ENCODE measurements at places on chromosomes 12 and 14.

GRCh38 chr12:100668945-100669536 lies 95.6 kb downstream of the GAS2L3 start:
- DNase-seq, result peak; percentile 20

DNA sequence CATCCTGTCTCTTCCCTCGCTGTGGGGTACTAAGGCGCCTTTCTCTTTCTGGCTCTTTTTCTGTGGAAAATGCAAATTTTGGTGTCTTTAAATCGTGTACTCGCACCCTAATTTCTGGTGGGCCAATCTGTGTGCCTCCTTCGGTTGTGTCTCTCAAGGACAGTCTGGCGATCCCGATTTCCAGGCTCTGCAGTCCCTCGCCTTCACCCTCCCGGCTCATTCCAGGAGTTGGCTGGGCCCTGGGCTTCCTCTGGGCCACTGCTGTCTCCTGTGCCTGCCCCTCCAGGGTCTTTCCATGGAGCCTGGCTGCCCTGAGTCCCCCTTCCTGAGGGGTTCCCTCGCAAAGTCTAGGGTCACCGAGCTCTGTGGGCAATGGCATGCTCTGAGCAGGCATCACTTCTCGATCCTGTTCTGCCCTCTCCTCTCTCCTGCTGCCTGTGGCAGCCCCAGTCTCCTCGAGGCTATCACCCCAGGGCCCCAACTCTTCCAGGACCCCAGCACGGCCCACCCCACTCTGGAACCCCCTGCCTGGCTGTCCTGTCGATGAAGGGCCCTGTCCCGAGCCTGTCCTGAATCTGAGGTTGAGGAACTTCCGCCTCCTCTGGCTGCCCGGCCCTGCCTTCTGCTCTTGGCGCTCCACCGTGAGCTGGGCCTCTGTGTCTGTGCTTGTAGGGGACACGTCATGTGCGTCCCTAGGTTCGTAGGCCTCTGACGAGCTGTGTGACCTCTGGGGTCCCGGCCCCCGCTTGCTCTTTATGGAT lies 24.1 kb downstream of the AHNAK2 start:
- DNase-seq, result no peak

DNA sequence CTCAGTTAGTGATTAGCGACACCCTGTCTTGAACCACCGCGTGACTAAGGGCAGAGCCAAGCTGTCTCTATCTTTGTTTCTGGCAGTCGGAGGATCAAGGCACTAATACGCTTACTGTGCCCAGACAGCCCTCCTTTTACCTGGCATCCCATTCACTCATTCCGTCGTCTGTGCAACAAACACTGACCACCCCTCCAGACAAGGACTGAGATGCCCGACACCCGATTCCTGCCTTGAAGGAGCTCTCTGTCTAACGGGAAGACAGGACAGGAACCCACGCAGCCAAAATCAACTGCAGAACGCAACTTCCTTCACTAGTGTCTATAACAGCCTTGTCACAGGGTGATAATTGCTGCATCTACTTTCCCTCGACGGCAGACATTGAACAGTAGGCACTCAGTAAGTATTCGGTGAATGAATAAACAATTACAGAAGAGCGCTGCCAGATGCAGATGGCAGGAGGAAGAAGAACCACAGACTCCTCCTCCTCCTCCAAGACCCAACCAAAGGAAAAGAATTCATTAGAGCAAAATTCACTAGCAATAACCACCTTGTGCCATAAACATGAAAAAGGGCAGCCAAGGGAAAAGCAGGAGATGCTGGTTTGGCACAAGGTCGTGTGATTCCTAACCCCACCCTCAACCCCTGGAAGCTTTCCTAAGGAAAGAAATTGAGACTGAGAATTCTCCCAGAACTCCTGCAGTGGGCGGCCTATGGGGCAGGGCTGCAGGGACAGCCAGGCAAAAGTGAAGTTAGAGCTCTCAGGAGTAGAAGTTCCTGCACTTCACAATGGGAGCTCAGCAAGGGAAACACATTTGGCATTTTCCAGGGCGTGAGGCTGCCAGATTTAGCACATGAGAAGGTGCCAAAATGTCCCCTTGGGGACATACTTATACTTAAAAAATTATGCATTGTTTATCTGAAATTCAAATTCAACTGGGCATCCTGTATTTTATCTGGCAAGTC lies 186.6 kb upstream of the DIO3 start:
- no peak for DNase-seq

DNA sequence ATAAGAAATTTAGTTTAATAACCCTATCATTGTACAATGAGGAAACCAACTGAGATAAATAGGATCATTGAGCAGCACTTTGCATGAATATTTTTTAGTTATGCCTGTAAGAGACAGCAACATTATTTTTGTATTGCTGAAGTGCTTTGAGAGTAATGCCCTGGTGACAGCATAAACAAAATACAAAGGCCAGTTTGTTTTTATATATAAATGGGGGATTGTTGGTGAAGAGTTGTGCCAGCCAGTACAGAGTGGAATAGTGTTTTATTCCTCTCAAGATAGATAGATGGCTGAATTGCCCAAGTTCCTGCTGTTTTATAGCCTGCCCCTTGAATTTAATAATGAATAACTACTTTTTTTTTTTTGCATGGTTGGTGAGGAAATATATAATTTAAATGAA lies 101.8 kb downstream of the CNTN1 start:
- no peak for DNase-seq

DNA sequence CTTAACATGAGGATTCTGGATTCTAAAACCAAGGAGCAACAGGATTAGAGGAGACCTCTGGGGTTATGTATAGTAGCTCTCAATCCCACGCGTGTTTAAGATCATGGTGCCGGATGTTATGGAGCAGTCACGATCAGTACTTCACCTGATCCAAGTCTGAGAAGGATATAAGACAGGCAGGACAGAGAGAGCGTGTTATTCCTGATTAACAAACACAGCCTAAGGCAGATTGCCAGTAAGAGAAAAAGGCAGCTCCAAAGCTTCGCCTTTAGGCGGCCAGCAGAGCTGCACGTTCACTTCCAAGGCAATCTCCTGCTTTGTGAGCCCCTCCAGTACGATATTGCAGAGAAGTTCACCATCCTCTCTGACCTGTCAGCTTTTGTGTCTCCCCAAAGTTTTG lies 5.5 kb downstream of the SETD3 start:
- DNase-seq, result no peak

GRCh38 chr14:22232486-22232885 lies 356.5 kb downstream of the DAD1 start:
- no peak for DNase-seq

DNA sequence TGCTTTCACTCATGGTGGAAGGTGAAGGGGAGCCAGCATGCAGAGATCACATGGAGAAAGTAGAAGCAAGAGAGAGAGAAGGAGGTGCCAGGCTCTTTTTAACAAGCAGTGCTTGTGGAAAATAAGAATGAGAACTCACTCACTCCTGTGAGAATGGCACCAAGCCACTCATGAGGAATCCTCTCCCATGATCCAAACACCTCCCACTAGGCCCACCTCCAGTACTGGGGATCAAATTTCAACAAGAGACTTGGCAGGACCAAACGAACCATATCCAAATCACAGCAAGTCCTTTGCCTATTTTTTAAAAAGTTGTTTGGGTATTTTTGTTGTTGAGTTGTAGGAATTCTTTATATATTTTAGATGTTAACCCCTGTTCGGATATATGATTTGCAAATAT lies 245.9 kb upstream of the ARID2 start:
- DNase-seq, result no peak

DNA sequence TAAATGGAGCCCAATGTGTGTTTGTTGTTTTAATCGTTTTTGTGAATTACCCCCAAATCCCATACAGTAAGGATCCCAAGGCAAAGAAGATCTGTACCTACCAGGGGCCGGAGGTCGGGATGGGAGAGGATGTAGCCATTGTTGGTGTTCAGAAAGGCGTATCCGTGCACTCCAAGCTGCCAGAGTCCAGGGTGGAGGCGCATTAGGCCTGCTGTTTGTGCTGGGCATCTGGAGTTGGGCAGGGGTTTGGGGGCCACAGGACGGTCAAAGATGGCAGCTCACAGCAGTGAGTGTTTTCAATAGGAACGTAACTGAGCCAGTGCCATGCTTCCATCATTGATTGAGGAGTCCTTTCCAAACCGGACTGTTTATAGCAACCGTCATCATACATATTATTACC lies 40.2 kb downstream of the CACNA2D4 start:
- no peak for DNase-seq

- DNase-seq, result no peak
These were observed 3.9 kb upstream of the POC1B start for GRCh38 chr12:89529738-89530137.

DNA sequence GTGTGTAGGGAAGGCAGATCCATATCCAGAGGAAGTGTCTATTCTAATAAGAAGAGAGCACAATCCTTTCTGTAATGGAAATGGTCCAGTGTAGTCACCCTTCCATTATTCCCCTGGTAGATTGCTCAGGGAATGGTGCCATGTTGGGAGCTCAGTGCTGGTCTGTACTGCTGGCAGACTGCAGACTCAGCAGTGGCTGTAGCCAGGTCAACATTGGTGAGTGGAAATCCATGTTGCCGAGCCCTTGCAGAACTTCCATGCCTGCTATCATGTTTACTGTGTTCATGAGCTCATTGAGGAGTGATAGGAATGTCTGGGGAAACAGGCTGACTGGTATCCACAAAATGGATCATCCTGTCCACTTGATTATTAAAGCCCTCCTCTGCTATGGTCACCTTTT lies 128.7 kb downstream of the MIPOL1 start:
- DNase-seq, result no peak

DNA sequence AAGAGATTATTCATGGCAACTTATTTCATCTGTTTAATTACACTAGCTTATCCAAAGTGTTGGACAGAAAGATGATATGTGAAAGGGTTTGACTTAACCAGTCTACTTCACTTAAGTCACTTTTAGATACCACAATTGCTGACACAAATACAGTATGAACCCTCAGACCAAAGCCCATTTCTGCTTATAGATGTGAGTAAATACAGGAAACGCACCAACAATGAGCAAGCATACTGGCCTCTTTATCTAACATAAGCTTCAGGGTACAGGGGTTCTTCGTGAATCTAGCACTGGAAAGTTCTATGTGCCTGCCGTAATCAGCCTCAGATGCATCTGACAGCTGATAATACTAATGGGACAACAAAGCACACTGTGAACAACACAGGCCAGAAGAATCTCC lies 209.6 kb downstream of the MED13L start:
- DNase-seq, result no peak

GRCh38 chr12:55818140-55818728 lies 393 bp downstream of the ORMDL2 start:
- DNase-seq, result no peak

DNA sequence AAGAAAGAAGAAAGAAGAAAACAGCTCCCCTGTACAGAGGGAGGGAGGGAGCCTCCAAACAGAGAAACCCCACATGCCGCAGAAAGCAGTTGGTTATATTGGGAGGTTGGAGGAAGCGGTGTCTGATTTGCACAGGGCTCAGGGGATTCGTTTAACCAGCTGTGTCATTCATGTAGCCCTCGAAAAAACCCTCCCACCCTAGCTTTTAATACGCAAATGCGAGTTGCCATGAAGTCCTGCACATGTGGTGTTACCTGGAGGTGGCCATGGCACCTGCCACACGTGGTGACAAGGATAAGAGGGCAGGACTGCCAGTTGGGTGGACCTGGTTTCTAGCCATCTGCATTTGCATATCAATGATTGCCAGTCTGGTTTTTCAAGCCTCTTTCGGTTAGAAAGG lies 40.9 kb downstream of the TMEM30B start:
- DNase-seq, result no peak

GRCh38 chr14:105093431-105094192 lies 28.4 kb upstream of the GPR132 start:
- DNase-seq, result peak; percentile 87

- no peak for DNase-seq
These were observed 14.6 kb downstream of the CFAP54 start for GRCh38 chr12:96503976-96504375.

- DNase-seq, result peak; percentile 67
These were observed 4.5 kb upstream of the GDF11 start for GRCh38 chr12:55738123-55739024.

GRCh38 chr14:73717266-73717665 lies 3.1 kb upstream of the PNMA1 start:
- no peak for DNase-seq

DNA sequence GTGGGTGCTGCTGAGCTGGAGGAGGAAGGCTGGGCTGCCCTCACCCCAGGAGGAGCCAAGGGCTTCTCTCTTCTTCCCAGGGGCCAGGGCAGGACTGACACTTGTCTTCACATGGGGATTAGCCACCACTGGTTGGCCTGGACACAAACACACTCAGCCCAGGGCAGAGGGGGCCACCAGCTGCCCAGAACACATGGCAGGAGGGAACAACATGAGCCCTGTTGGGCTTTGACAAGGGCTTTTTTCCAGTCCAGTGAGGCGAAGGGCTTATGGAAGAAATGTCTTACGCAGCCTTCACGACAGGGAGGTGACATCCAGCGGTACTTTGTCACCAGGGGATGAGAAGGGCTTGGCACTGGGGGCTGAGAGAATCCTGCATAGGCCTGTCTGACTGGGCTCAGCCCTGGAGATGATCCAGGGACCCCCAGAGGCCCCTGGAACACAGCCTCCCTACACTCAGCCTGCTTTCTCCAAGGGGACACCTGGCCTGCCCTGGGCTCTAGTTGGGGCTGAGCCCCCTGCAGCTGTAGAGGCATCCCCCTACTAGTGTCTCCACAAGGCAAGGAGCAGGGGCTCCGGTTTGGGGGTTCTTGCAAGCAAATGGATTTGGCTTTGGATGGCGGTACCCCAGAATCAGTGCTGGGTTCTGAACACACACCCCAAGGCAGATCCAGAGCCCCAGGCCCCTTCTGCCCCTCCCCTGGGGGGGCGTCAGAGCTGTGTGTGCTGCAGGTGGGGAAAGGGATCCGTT lies 18.9 kb downstream of the ARL6IP4 start:
- no peak for DNase-seq

DNA sequence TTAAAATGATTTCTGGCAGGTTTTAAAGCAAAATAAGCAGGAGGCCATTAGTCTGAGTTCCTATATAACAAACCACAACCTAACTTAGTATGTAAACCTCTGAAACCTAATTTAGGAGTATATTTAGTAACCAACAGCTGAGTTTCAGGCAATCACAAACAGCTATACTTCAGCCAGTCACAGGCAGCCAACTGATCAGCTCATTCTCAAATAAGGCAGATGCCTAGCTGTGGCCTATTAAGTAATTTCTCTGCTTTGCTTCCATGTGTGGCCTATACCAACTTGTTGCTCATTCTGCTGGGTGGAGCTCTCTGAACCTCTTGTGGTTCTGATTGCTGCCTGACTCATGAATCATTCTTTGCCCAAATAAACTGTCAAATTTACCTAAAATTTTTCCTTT lies 408.9 kb upstream of the FBXO33 start:
- no peak for DNase-seq

DNA sequence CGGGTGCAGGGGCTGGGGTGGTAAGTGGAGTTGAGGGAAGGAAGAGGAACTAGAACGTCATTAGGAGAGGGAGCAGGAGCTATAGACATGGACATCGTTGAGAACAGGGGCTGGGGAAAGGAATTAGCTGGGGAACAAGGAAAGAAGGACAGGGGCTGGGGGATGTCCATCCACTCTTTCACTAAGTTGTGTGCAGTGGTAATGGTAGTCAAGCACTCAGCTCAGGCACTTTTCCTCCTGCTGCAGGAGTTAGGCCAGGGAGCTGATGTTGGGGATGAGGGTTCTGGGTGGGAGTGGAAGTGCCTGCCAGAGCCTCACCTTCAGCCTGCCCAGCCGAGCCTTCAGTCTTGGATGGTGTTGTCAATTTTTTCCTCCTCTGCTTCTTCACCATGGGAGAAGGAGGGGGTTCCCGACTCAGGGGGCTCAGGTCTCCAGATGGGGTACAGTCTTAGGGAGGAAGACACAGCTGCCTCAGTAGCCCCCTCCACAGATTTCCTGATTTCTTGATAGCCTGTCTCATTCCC lies 9.2 kb downstream of the AGAP2 start:
- no peak for DNase-seq

Measured in GM06990 (cell line).